ENCODE measurements at places on chromosomes 12 and 14. TPM values are rescaled to one million over a fixed set of nuclear protein-coding genes. Genes with fewer than 3 reads are reported as not detected.

The TSPAN19 gene
- 0.49 TPM for total RNA-seq

DNA sequence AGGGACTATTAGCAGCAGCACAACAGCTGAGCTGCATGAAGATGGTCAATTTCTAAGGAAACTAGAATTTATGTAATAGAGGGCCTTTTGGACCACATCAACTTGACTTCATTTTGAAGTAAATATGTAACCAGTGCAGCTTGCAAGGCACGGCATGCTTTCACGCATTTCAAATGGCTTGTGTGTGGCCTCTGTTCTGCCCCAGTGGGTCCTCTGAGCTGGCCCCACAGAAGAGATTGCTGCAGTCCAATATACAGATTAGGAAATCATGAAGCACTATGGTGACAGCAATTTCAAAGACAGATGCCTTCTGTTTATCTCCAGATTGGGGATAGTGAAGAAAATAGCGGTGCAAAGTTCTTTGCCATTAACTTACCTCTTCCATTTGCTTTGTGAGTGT lies 101.4 kb downstream of the PDZRN4 start:
- H3K27ac ChIP-seq, result no peak overlapping the region
- no peak for DNase-seq
- H3K36me3 ChIP-seq, result no peaks in the 10 kb centered on the region

DNA sequence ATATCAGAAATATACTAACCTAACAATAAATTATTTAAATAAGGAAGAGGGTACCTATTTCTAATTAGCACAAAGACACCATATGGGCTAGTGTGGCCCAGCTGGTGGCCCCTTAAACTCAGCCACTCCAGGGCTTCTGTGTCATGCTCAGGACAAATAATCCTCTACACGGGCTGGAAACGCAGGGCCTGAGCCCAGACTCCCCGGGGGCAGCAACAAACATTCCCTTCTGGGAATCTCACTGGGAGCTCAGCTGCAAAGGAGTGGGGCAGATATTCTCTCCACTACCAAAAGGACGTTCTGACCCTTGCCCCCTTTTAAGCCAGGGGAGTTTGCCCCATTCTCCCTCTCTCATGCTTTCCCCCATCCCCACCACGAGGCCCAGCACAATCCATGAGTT lies 43.7 kb upstream of the ELK3 start:
- H3K36me3 ChIP-seq, result no peaks in the 10 kb centered on the region
- H3K27ac ChIP-seq, result no peak overlapping the region
- H3K27me3 ChIP-seq, result no peaks in the 10 kb centered on the region
- peaks cover 2% of the 10 kb centered on the region for H3K4me1 ChIP-seq
- DNase-seq, result no peak
- H3K4me3 ChIP-seq, result no peak overlapping the region

The GLS2 gene
- total RNA-seq, result not detected

DNA sequence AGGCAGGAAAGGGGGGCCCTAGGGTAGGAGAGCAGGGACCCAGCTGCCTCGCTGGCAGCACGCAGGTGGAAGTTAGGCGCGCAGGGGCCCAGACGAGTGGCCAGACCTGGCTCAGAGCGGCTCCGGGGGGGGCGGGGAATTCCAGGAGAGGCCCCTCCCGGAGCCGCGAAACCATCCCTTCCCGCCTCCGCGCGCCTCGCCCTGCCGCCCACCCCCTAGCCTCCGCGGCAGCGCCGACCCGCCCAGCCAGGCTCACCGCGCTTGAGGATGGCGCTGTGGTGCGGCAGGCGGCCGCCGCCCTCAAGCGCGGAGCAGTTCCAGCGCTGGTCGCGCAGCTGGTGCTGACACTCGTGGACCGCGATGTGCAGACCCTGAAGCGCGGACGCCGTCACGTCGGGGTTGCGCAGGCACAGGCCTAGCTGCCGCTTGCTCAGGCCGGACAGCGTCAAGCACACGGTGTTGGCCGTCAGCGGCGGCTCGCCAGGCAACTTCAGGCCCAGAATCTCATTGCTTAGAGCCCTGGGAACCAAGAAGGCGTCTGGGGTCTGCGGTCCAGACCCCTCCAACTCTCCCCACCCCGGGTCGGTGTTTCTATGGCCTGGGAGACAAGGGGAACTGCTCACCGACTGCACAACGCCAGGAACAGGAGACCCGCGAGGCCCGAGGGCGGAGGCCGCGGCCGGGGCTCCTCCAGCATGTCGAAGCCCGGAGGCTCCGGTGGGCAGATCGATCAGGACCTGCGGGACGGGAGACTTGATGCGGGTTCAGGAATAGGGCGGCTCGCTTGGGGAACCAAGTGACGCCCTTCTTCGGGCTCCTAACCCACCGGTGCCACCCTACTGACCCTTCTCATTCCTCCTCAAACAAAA lies 1.5 kb downstream of the WNT10B start:
- no peak overlapping the region for H3K4me3 ChIP-seq
- peaks cover 24% of the 10 kb centered on the region for H3K4me1 ChIP-seq
- H3K27ac ChIP-seq, result no peak overlapping the region
- no peak for DNase-seq
- no peaks in the 10 kb centered on the region for H3K36me3 ChIP-seq
- H3K27me3 ChIP-seq, result peaks cover 4% of the 10 kb centered on the region

GRCh38 chr12:106223485-106224354 lies 24.1 kb downstream of the CKAP4 start:
- H3K27ac ChIP-seq, result no peak overlapping the region
- no peaks in the 10 kb centered on the region for H3K27me3 ChIP-seq
- no peak overlapping the region for H3K4me3 ChIP-seq
- no peaks in the 10 kb centered on the region for H3K4me1 ChIP-seq

- H3K36me3 ChIP-seq, result no peaks in the 10 kb centered on the region
- H3K27me3 ChIP-seq, result no peaks in the 10 kb centered on the region
- DNase-seq, result peak; percentile 89
- no peak overlapping the region for H3K4me3 ChIP-seq
- H3K27ac ChIP-seq, result no peak overlapping the region
Measured at GRCh38 chr12:52156757-52157565, 34.9 kb downstream of the KRT80 start.

DNA sequence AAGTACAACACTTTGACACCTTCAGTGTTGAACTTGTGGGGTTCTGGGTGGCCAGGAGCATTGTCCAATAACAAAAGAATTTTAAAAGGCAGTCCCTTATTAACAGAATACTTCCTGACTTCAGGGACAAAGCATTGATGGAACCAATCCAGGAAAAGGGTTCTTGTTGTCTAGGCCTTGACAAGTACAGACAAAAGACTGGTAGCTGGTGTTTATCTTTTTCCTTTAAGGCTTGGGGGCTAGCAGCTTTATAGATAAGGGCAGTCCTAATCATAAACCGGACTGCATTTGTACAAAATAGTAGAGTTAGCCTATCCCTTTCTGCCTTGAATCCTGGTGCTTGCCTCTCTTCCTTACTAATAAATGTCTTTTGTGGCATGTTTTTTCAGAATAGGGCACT lies 27.4 kb downstream of the FAM177A1 start:
- DNase-seq, result no peak
- H3K27me3 ChIP-seq, result no peaks in the 10 kb centered on the region
- no peaks in the 10 kb centered on the region for H3K4me1 ChIP-seq
- no peak overlapping the region for H3K27ac ChIP-seq
- no peak overlapping the region for H3K4me3 ChIP-seq
- H3K36me3 ChIP-seq, result peaks cover 5% of the 10 kb centered on the region

The RNF212B gene
- total RNA-seq, result not detected

The IGF1 gene
- 0.20 TPM for total RNA-seq

The SMIM41 gene
- total RNA-seq, result not detected

DNA sequence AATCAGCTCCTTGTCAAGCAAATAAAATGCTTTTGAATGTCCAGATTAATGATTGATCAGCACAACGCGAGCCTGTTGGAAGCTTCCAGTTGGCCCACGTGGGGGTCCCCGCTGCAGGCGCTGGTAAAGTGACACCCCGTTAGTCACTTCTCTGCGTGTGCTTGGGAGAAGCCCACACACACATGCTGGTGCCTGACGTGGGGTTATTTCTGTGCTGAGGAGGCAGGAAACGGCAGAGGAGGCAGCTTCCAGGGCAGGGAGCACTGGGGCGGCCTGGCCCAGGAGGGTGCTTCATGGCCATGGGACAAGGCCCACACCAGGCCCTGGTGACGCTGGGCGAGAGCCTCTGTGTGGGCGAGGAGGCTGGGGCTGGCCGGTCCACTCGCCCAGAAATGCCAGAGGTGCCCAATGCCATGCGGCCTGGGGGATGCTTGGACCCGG lies 101.5 kb downstream of the KIF26A start:
- DNase-seq, result peak; percentile 2
- H3K4me3 ChIP-seq, result no peak overlapping the region
- peaks cover 38% of the 10 kb centered on the region for H3K36me3 ChIP-seq
- no peaks in the 10 kb centered on the region for H3K27me3 ChIP-seq
- no peak overlapping the region for H3K27ac ChIP-seq

The MGAT4C gene
- total RNA-seq, result 0.03 TPM

GRCh38 chr12:104340925-104341611 lies 37.5 kb downstream of the EID3 start:
- H3K27me3 ChIP-seq, result no peaks in the 10 kb centered on the region
- H3K27ac ChIP-seq, result no peak overlapping the region
- peaks cover 24% of the 10 kb centered on the region for H3K36me3 ChIP-seq
- DNase-seq, result no peak
- no peaks in the 10 kb centered on the region for H3K4me1 ChIP-seq

DNA sequence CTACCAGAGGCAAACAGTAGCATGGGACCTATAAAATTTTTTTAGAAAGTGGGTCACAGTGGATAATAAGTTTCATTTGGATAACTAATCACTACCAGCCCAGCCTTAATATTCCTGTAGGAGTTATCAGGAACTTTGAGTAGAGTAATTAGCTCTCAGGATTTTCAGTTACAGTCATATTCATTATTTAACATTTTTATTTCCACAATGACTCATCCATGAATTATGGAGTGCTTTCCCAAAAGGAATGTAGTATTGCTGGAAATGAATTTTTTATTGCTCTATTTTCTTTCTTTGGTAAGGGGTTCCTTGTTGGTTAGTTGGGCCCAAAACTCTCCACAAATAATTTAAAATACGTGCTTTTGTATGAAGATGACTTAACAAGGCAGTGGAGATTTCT lies 53.7 kb downstream of the ERC1 start:
- DNase-seq, result no peak
- H3K36me3 ChIP-seq, result no peaks in the 10 kb centered on the region
- H3K27ac ChIP-seq, result no peak overlapping the region
- H3K27me3 ChIP-seq, result no peaks in the 10 kb centered on the region
- H3K4me1 ChIP-seq, result no peaks in the 10 kb centered on the region

DNA sequence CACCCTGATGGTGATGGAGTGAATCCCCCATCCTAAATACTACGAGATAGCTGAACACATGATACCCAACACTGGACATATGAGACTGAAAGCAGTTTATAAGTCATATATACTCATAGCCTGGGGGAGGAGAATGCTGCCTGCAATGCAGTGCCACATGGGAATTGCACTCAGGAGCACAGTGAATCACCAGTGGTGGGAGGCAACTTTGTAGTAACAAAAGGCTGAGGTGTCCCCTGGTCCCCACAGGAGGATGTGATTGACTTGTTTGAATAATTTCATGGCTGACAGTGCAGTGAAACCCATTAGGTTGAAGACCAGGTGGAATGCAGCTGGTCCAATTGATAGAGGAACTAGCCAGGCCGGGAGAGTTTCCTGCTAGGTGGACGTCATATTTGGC lies 20.2 kb downstream of the CCDC38 start:
- DNase-seq, result no peak
- no peaks in the 10 kb centered on the region for H3K4me1 ChIP-seq
- H3K27me3 ChIP-seq, result no peaks in the 10 kb centered on the region
- no peak overlapping the region for H3K4me3 ChIP-seq
- H3K27ac ChIP-seq, result no peak overlapping the region
- no peaks in the 10 kb centered on the region for H3K36me3 ChIP-seq

The TUBA1C gene
- total RNA-seq, result 396 TPM

DNA sequence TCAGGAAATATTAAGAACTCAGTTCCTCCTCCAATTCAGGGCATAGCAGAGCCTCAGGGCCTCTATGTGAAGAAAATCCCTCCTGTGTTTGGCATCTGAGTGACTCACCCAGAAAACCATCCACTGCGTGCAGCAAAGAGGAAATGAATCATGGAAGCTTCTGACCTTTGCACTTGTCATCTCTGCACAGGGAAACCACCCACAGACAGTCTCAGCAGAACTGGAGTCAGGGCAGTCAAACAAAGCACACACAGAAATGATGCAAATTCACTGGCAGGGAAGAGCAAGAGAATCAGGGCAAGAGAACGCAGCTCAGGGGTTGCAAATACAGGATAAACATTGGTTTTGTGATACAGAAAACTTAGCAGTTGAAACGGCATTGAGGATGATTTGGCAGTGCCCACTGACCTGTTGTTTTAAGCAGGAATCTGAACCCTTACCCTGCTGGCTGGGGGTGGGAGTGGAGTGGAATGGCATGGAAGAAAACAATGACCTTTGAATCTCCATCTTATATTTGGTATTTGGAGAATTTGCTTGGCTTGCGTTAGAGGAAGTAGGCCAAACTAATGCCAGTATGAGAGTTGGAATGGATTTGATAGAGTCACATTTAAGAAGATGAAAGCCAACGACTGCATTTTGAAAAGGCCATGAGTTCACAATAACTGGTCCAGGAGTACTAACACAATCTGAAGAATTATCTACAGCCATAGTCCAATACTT lies 53.5 kb downstream of the PHLDA1 start:
- peaks cover 22% of the 10 kb centered on the region for H3K4me1 ChIP-seq
- DNase-seq, result peak; percentile 92
- H3K4me3 ChIP-seq, result no peak overlapping the region
- no peaks in the 10 kb centered on the region for H3K36me3 ChIP-seq
- H3K27ac ChIP-seq, result peak overlapping the region; percentile 67
- H3K27me3 ChIP-seq, result no peaks in the 10 kb centered on the region

DNA sequence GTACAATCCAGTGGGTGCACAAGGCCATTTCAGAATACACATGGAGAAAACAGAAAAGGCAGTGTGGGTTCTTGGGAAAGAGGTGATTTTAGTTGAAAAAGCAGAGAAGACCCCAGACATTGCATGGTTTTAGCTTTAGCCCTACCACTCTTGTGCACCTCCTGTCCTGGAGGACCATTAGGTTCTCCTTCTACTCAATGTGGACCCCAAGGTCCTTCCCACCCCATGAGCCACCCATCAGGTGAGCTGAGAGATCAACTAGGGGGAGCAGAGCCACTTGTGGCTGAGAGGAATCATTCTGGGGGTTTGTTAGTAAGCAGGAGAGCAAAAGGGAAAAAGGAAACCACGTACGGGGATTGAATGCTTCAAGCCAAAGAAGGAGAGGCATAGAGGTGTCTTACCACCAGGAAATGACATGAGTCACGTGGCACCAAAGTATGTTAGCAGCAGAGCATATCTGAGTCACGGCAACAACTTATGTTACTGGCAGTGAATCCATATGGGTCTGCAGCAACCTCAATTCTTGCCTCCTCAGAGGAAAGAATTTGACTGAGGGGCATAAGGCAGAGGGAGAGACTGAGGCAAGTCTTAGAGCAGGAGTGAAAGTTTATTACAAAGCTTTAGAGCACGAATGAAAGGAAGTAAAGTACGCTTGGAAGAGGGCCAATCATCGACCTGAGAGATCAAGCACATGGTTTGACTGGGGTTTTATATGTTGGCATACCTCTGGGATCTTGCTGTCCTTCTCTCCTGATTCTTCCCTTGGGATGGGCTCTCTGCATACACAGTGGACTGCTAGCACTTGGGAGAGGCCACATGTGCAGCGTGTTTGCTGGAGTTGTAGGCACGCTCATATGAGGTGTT lies 73.9 kb downstream of the HSD17B6 start:
- no peak for DNase-seq
- H3K4me1 ChIP-seq, result peaks cover 13% of the 10 kb centered on the region
- H3K27me3 ChIP-seq, result no peaks in the 10 kb centered on the region
- no peaks in the 10 kb centered on the region for H3K36me3 ChIP-seq
- H3K4me3 ChIP-seq, result no peak overlapping the region

GRCh38 chr12:62350554-62350953 lies 90.3 kb downstream of the USP15 start:
- DNase-seq, result no peak
- H3K27ac ChIP-seq, result no peak overlapping the region
- no peaks in the 10 kb centered on the region for H3K4me1 ChIP-seq
- no peak overlapping the region for H3K4me3 ChIP-seq
- H3K27me3 ChIP-seq, result no peaks in the 10 kb centered on the region
- no peaks in the 10 kb centered on the region for H3K36me3 ChIP-seq

Data from SJCRH30 (cell line).